K562 (cell line): ENCODE measurements at places on chromosomes 1 and 21.

DNA sequence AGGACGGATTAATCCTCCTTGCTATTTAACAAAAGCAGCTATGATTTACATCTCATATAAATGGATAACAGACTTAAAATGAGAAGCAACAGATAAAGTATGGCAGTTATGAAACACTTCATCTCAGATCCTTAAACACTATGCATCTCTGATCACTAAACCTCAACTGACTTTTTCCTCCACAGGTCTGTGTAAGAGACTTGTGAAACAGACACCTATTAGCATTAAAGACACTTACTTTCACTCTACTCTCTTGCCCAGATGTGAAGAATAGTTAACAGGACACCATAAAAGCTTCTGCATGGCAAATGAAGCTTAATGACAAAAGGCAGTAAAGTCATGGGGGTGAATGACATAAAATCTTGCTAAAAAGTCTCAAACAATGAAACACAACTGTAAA lies 6.2 kb downstream of the LIN9 start:
- DNase-seq, result no peak

GRCh38 chr1:152048416-152049009 lies 11.7 kb upstream of the S100A11 start:
- DNase-seq, result no peak

GRCh38 chr1:23116921-23117699 lies 51.5 kb downstream of the LUZP1 start:
- no peak for DNase-seq

GRCh38 chr1:162498496-162498810 lies 835 bp downstream of the UHMK1 start:
- DNase-seq, result no peak

- DNase-seq, result no peak
Observed at GRCh38 chr1:235060607-235061470, 67.8 kb downstream of the TOMM20 start.
